ENCODE measurements at places on chromosomes 1 and 21.
A peak's percentile ranks its signal among the peaks of the same experiment; 100 is the strongest.

GRCh38 chr1:151199873-151200581 is 1.7 kb downstream of the PIP5K1A start:
- DNase-seq = no peak

DNA sequence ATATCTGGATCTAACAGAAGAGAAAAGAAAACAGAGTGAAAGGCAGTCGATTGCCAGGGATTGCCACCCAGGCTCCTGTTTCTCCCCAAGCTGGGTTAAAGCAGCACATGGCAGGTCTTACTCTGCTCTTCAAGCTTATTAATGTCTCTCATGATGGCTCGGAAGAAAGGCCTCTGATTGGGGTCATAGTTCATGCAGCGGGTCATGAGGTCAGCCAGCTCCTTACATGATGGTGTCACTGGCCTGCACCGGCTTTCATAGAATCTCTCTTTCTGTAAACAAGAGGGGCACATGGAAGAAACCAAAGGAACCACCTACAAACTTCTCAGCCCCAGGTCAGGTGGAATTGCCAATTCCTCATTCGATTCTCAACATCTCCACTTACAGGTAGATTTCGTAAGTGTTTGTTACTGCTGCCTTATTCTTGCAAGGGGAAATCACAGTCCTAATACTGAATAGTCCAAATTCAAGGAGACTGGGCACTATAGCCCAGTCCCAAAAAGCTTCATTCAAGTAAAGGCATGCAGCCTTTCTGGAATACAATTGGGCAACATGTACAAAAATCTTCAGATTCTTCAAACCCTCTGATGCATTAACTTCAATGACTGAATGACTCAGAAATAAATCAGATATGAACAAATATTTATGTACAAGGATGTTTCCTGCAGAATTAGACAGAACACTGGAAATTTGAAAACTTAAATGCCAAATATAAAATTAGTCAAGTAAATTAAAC is 96.6 kb downstream of the RAVER2 start:
- DNase-seq = no peak

- DNase-seq = no peak
Measured at GRCh38 chr1:243563732-243564131, 286.3 kb downstream of the AKT3 start.

GRCh38 chr1:31306278-31306677 is 9.4 kb downstream of the ZCCHC17 start:
- DNase-seq = no peak

DNA sequence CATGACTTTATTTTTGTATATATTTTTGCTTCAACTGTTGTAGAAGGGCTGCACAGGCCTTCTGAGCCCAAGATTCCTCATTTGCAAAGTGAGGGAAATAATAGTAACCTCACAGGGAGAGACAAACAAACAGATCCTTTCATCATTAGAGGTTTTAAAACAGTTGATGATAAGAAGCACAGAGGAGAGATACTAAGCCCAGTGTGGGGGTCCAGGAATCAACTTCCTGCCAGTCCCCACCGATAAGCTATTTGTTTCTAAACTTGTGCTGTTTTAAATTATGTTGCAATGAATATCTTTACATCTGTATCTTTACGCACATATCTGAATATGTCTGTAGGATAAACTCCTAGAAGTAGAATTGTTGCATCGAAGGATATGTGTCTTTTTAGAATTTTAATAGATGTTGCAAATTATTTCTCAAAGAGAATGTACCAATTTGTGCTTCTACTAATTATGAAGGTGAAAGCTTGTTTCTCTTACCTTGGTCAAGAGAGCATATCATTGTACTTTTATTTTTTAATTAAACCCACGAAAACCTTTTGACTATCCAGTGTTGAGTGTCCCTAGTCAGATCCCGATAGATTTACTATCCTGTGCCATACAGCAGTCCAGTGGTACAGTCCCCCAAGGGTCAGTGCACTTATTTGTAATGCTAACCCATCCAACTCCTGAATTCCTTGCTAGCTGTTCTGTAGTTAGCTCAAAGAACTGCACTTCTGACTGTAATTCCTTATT is 10.8 kb downstream of the FCRLB start:
- no peak for DNase-seq

GRCh38 chr1:152034654-152035538 is 1.9 kb downstream of the S100A11 start:
- peak; percentile 55 for DNase-seq

DNA sequence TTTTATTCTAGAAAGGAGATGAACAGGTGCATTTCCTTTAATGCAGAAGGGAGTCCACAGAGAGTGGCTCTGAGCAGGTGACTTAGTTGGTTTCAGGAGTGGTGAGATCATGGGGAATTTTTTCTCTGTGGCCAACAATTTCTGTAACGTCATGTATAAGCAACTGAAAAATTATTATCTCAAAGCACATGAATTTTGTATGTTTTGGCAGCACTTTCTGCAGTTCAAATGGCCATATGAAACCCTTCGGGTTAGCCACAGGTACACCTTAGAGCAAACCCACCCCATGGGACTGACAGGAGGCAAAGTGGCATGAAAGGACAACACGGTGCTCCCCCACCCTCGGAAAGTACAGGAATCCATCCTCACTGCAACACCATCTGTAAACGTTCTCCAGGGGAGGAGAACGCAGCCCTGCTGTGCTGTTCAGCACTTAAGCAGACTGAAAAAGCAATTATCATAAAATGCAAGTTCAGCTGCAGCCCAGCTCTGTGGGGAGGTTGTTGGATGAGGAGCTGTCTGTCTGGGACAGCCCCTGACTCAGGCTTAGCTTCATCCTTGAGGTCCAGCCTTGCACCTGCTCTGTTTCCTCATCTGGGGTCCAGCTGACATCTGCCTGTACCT is 55.8 kb upstream of the CLDN14 start:
- DNase-seq = no peak

DNA sequence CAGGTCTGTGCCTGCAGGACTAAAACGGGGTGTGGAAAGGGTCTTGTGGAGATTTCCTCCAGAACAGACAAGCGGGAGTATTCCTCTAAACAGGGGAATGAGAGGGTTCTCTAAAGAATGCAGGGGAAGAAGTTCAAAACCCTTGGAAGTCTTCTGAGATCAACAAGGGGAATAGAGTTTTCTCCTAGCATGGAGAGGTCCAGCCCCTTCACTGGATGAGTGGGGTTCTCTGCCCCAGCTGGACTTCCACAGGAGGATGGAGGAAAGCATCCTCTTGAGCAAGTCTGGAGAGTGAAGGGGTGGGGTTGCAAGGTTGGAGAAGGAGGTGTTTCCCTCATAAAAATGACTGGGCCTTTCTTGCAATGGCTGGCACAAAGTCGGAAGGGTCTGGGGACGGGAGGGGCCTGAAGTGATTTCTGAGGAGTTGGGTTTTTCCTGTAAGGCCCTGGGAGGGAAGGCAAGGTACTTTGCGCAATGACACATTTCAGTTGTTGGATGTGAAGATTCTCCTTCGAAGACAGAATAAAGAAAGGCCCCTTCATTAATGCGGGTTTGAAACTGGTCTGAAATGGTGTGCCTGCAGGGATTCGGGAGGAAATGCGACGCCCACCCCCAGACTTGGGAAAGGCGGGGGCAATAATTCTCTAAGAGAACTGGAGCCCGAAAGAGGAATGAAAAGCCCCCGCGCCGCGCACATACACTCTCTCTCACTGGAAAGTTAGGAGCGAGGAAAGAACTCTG is 884 bp downstream of the SPATA6 start:
- no peak for DNase-seq

- no peak for DNase-seq
Measured at GRCh38 chr21:39610703-39611102, 2.0 kb upstream of the B3GALT5 start.

DNA sequence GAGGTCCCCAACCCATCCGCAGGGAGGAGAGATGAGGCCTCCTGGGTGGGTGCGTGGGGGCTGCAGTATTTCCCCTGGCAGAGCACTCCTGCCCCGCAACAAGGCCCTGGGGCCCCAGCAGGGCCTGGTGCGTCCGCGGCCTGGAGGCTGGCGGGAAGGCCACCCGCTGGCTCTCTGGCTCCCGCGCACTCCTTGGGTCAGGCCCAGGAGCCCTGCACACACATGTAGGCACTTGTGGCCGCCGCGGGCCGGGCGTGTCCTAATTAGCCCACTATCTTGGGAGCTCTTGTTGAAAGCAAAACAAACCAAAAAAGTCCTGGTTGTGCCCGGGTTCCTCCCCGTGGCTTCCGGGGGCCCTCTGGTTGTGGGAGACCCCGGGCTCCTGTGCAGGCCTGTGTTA is 49.7 kb upstream of the CCDC27 start:
- no peak for DNase-seq

DNA sequence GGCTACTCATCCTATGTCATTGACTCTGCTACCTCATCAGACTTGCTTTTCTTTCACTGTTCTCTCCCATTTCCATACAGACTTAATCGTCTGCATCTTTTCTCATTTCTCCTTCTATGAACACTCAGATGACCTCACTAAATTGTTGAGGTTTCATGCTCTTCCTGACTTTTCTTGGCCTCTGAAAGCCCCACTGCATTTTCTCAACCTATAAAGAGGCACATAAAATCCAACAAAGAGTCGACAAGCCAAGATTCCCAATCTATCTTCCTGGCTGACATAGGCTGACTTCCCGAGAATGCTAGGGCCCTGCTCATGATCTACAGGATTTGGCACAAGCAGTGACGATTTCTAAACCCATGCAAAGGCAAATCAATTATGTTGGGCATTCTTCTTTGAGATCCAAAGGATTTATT is 280.8 kb upstream of the DPYD start:
- no peak for DNase-seq

DNA sequence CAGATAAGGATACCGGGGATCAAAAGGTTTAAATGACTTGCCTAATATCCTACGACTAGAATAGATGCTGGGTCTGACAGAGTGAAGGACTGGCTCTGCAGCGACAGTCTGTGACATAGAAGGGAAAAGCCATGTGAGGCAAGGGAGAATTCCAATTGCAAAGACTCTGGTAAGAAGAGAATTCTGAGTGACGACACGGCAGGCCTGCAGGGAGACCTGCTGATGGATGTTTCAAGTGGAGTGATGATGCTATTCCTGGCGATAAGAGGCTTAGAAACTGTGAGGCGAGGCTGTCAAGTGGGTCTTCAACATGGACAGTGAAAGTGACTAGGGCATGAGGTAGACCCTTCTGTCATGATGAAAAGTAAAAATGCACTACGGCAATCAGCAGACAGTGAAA is 176.6 kb upstream of the PBX1 start:
- no peak for DNase-seq

GRCh38 chr1:43993206-43993914 is 2.0 kb downstream of the CCDC24 start:
- DNase-seq = no peak

DNA sequence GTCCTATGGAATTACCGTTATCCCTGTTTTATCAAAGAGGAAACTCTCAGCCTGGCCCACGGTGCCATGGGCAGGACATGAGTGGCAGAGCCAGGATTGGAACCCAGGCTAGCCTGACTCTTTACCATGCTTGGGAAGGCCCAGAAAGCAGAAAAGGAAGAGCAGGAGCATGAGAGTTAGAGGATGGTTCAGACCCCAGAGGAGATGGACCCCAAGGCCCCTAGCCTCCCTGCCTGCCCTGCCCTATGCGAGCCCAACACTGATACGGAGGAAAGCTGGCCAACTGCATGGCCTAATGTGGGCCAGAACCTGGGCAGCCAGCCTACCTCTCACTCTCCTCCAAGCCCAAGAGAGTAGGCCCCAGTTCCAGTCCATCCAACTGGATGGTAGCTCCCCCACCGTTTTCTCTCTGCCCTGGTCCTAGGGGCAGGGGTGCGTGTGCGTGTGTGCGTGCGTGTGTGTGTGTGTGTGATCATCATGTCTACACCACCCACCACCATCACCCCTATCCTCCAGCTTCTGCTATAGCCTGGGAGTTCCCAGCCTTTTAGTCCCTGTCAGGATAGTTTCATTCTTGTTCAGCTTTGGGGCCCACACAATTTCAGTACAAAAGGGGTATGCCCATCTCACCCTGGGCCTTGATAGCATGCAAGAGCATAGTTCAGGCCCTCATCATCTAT is 15.4 kb upstream of the MEX3A start:
- peak; percentile 58 for DNase-seq

- DNase-seq = no peak
Measured at GRCh38 chr1:17581389-17582123, 42.1 kb downstream of the ARHGEF10L start.

DNA sequence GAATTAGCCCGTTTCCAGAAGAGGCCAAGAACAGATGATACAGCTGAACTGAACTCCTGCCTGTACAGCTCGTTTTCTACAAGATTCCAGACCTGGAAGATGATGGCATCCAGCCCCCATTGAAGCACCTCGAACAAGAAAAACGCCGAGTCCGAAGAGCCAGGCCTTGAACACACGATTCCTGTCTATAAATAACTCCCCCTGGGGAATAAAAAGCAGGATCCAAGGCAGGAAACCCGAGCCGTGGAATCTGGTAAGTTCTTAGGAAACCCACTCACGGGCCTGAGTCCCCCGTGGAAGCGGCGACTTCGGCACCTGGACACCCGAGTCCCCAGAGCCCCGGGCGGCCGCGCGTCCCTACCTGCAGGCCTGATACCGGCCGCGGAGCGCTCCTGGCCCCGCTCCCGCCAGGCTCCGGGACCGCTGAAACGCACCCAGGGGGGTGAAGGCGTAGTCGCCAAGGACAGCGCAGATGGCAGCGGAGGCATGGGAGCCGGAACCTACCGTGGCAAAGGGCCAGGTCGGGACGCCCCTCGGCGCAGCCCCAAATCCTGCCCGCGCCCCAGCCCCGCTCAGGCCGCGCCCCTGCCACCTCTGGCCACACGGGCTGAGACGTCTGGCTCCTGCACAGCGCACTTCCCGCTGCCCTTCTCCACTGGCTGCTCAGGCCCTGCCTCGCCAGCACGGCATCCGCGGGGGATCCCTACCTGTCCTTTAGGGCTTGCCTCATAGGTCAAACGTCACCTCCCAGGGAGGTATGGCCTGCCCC is 14.0 kb upstream of the HLCS start:
- no peak for DNase-seq

GRCh38 chr1:2977886-2978611 is 43.2 kb upstream of the ACTRT2 start:
- no peak for DNase-seq

DNA sequence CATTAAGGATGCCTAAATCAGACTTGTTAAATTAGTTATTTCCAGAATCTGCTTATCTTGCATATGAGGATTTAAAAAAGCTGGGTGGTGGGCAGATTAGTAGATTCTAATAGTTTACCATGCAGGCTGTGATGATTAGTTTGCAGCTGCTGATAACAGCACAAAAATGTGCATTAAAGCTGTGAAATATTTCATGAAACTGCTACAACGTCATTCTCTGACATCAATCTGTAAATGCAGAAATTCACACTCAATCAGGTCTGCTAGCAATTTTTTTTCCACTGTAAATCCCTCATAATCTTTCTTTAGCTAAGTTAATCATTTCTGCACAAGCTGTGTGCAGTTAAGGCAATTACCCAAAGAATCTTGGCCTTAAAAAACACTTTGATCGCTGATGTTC is 9.3 kb upstream of the RPE65 start:
- DNase-seq = no peak

- no peak for DNase-seq
Measured at GRCh38 chr1:156895455-156895812, 1.9 kb downstream of the PEAR1 start.

- DNase-seq = no peak
Measured at GRCh38 chr1:65431111-65431705, 10.7 kb downstream of the LEPR start.
